ENCODE measurements at places on chromosomes 6 and 20. TPM values are rescaled to one million over a fixed set of nuclear protein-coding genes. Genes with fewer than 3 reads are reported as not detected.
A peak's percentile ranks its signal among the peaks of the same experiment; 100 is the strongest.

DNA sequence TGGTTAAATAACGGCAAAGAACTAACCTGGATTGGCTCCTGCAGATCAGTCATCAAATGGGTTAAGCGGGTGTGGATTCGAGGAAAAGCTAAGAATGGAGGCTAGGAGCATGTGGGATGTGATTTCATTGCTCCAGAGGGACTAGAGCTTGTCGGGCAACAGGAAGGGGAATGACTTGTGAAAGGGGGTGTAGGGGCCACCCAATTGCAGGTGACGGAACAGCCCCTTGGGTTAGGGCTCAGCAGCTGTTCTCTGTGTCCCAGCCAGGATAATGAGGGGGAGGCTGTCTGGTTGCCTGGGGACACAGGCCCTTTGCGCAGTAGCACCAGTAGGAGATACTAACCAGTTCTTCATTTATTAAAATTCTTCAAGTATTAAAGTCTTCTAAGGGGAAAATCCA is 25.0 kb upstream of the MRPS18A start:
- DNase-seq = no peak

DNA sequence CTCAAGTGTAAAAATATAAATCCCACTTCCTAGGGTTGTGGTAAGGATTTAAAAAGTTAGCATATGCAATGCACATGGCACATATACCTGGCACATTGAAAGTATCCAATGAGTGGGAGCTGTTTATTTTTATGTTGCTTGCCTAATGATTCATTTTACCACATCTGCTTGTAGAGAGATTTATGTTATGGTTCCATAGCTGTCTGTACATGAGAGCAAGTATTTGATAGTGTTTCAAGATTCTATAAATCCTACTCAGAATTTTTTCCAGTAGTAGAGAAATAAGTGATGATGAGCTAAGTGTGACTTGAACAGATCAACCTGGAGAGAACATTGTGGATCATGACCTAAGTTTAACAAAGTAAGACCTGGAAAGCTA is 125.3 kb upstream of the SPTLC3 start:
- DNase-seq = no peak

CST4 gene
- total RNA-seq = not detected

- DNase-seq = no peak
Measured at GRCh38 chr6:52667572-52667971, 3.3 kb upstream of the TMEM14A start.

- no peak for DNase-seq
Measured at GRCh38 chr6:135410856-135411255, 86.7 kb downstream of the AHI1 start.

RWDD1 gene
- 40.3 TPM for total RNA-seq

GRCh38 chr6:156791320-156791850 is 14.2 kb downstream of the ARID1B start:
- DNase-seq = no peak

KCNK16 gene
- not detected for total RNA-seq

GRCh38 chr6:31070711-31071197 is 41.6 kb downstream of the C6orf15 start:
- peak; percentile 65 for DNase-seq

- no peak for DNase-seq
Measured at GRCh38 chr6:139710556-139710955, 336.1 kb upstream of the CITED2 start.

GRCh38 chr6:16909658-16910360 is 148.5 kb upstream of the ATXN1 start:
- DNase-seq = no peak

GRCh38 chr20:49979030-49979832 is 3.5 kb upstream of the SNAI1 start:
- DNase-seq = no peak

DNA sequence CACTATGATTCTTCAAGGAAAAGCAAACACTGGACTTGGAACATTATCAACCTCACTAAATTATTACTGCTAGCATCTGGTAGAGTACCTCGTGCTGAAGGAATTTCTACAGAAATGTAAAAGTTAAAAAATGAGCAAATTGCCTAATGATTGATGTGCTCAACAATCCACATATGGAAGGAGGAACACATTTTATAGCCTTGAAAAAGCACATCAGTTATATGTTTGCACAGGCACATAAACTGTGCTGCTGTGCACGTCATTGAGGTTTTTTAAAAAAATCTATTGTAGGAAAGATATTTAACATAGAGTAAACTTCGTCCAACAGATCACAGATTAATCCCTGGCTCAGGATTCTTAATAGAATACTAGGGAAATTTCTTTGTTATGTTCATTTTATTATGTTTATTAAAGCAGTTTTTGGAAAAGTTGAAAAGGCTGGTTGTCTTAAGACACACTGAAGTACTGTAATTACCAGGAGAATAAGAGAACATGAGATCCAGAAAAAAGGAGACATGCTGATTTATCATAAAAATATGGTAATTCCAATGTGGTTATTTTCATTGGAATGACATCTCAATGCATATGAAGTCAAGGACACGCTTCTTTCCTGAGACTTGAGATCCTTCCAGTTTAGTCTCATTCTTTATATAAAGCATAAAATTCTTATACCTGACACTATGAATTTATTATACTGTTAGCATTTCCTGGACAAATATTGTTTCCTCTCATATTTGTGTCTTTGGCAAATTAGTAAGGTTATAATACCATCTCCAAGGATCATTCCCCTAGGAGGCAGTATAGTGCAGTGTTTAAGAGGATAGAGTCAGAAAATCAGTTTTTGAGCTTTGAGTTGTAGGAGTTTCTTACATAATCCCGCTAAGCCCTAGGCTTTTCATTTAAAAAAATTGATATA is 511.1 kb downstream of the TENT5A start:
- DNase-seq = no peak

- DNase-seq = no peak
Measured at GRCh38 chr6:53168516-53169267, 20.1 kb upstream of the GCM1 start.

DNA sequence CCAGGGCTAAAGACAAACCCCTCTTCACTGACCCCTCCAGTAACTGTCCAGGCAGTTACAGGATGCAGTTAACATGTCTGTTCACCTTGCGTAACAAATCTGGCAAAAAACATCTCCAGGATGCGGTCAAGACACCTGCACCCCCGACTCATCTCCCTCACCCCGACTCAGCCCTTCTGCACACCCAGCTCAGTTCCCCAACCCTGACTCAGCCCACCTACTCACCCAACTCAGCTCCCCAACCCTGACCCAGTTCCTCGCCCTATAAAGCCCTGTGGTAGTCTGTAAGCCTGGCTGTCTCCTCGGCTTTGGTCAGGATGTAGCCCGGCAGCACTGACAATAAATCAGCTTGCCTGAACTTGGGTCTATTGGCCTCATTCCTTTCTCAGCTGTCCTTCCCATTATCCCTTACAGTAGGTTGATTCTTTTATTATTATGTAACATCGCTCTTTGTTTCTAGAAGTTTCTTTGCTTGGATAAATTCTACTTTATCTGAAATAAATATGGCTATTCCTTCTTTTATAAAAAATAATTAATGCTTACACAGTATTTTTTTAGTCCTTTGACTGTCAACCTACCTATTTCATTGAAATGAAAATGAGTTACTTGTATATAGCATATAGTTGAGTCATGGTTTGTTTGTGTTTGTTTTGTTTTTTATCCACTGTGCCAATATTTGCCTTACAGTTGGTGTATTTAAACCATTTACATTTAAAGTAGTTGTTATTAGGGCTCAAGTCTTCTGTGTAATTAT is 12.9 kb upstream of the ADTRP start:
- no peak for DNase-seq

- DNase-seq = no peak
Measured at GRCh38 chr6:154583546-154584188, 73.2 kb upstream of the CNKSR3 start.

SYNCRIP gene
- total RNA-seq = 46.1 TPM

All from prostate gland (tissue), 2 donors.